ENCODE measurements at places on chromosomes 7 and 10. TPM values are rescaled to one million over a fixed set of nuclear protein-coding genes. Genes with fewer than 3 reads are reported as not detected.

Gene GTPBP10
- total RNA-seq = 20.0 TPM

Gene DYNC1I1
- total RNA-seq = 0.24 TPM

Gene HYAL4
- total RNA-seq = under 0.01 TPM

Gene MLXIPL
- total RNA-seq = not detected

Gene UTF1
- total RNA-seq = not detected

Gene TRIL
- not detected for total RNA-seq

Gene AKR1E2
- 29.2 TPM for total RNA-seq

Gene OR13A1
- total RNA-seq = under 0.01 TPM

Gene GPR26
- total RNA-seq = not detected

Gene H2BK1
- total RNA-seq = not detected

Gene PTF1A
- not detected for total RNA-seq

Gene HOXA6
- not detected for total RNA-seq

Gene SLC26A3
- total RNA-seq = not detected

Gene SERPINE1
- 126 TPM for total RNA-seq

Gene GATAD1
- total RNA-seq = 15.9 TPM

Gene TMEM225B
- 2.2 TPM for total RNA-seq

Gene CTAGE8
- 2.8 TPM for total RNA-seq

Gene AHCYL2
- 8.3 TPM for total RNA-seq

Gene PSD
- total RNA-seq = 0.43 TPM

Gene TMEM229A
- not detected for total RNA-seq

Data from tracheal epithelial cell (primary cell).